Stimulated activated CD4-positive, alpha-beta T cell treated with anti-CD3 and anti-CD28 coated beads, Interleukin-1b, Interleukin-23, amount 100 ng/mL, for 1 hour (primary cell): ENCODE measurements at places on chromosomes 4 and X.

GRCh38 chrX:102138064-102138463 is 4.2 kb downstream of the TCEAL6 start:
- no peak for DNase-seq

- DNase-seq = no peak
Observed at GRCh38 chr4:94575652-94576051, 123.9 kb downstream of the PDLIM5 start.

- no peak for DNase-seq
Observed at GRCh38 chr4:125727931-125728330, 413.2 kb downstream of the FAT4 start.

GRCh38 chr4:162221148-162221547 is 57.3 kb upstream of the FSTL5 start:
- no peak for DNase-seq

GRCh38 chrX:66046612-66047235 is 6.8 kb upstream of the VSIG4 start:
- DNase-seq = no peak

DNA sequence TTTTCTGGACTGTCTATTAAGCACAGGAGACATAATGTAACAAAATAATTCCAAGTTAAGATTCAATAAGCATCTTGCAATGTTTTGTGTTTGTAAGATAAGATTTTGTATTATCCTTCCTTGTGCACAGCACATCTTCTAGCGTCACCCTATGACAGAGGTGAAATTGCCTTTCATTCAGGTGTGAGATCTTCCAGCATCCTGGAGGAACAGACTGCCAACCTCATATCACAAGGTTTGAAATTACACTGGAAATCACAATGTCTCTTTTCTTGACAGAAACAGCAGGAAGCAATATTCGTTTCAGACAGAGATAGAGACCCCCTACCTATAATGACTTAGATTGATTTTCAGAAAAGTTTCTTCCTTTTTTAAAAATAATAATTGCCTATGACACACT is 668.6 kb downstream of the GABRG1 start:
- no peak for DNase-seq
